Panc1 (cell line): ENCODE measurements at places on chromosomes 16 and 17. TPM values are rescaled to one million over a fixed set of nuclear protein-coding genes. Genes with fewer than 3 reads are reported as not detected.

DNA sequence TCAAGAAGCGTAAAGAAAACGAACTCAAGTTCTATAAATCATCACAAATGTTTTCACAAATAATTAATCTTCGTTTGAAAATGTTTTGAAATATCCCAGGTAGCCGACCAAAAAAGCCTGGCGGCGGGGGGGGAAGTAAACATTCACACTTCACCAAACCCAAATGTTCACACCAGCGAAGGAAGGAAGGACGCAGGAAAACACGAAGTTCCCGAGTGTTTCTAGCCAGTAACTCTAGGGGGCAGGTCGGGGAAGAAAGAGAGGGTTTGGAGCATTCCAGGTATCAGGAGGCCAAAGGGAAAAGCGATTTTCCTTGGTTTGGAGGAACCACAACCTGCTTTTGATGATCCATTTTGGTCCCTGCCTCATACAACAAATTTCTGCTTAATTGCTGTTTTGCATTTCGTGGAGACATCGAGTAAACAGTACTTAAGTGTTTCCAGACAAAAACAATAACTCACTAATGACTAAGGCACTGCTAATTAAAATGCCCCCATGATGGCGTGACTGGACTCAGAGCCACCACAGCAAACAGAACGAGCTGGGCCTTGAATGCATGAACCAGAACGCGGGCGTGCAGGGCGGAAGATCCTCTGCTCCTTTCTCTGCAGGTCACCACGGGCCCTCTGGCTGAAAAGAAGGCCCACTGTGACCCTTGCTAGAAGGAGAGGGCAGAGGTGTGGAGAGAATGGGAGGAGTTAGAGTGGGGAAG lies 16.6 kb downstream of the ZFHX3 start:
- DNase-seq = no peak

- DNase-seq = no peak
Measured at GRCh38 chr17:75824050-75824552, 20.1 kb downstream of the UNC13D start.

DNA sequence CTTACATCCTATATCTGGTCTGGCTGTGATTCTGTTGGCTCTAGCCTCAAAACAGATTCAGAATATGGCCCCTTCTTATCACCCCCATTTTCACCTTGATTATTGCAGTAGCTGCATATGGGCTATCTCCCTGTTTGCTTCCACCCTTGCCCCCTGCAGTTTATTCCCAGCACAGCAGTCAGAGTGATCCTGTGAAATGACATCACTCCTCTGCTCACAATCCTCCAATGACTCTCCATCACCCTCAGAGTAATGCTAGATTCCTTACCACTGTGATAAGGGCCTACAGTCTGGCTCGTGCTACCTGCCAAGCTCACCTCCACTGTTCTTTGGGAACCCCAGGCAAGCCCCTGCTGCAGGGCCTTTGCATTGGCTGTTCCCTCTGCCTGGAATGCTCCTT lies 92.5 kb downstream of the ASIC2 start:
- no peak for DNase-seq

GRCh38 chr16:49704586-49705155 lies 151.2 kb downstream of the ZNF423 start:
- DNase-seq = no peak

- no peak for DNase-seq
Measured at GRCh38 chr17:6393351-6393952, 41.5 kb downstream of the AIPL1 start.

Gene ANKRD40CL
- not detected for total RNA-seq

Gene ATP2C2
- 0.67 TPM for total RNA-seq
